Activated T-helper 9 cell treated with anti-CD3 and anti-CD28 coated beads, Interleukin-2, amount 50 U/mL, for 16 hours (primary cell): ENCODE measurements at places on chromosomes 5 and 9.

DNA sequence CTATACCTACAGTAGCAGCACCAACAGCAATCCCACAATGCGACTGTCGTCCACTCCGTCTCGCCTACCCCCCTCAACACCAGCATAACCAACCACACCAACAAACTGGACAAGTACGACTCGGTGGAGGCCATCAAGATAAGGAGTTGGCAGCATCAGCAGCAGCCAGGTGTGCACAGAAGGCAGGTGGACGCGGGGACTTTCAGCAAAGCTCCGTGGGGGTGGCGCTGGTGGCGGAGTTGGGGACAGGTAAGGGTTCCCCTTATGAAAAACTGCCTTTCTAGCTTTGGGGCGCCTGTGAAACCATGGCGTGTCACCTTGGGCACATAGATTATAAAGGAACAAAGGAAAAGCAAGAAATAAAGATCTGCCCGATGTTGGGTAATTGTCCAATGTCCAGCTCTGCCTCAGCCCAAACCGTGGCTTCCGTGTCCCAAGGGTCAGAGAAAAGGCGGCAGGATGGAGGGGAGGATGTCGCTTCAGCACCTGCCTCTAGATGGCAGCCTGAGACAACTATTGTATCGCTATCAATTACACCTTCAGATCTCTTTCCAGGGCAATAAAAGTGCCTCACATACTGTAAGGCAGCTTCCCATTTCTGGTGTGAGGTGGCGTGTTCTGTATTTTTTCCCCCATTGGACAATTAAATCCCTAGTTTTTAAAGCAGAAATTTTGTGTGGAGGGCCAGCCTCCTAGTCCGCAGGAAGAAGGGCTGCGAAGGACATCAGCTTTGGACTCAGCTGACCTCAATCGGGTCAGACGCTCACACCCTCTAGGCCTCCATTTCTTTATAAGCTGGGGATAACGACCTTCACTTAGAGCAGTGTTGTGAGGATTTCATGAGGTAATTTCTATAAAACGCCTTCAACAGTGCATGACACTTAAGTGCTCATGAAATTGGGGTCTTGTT, 58.8 kb downstream of the MTRR start:
- no peak for DNase-seq

DNA sequence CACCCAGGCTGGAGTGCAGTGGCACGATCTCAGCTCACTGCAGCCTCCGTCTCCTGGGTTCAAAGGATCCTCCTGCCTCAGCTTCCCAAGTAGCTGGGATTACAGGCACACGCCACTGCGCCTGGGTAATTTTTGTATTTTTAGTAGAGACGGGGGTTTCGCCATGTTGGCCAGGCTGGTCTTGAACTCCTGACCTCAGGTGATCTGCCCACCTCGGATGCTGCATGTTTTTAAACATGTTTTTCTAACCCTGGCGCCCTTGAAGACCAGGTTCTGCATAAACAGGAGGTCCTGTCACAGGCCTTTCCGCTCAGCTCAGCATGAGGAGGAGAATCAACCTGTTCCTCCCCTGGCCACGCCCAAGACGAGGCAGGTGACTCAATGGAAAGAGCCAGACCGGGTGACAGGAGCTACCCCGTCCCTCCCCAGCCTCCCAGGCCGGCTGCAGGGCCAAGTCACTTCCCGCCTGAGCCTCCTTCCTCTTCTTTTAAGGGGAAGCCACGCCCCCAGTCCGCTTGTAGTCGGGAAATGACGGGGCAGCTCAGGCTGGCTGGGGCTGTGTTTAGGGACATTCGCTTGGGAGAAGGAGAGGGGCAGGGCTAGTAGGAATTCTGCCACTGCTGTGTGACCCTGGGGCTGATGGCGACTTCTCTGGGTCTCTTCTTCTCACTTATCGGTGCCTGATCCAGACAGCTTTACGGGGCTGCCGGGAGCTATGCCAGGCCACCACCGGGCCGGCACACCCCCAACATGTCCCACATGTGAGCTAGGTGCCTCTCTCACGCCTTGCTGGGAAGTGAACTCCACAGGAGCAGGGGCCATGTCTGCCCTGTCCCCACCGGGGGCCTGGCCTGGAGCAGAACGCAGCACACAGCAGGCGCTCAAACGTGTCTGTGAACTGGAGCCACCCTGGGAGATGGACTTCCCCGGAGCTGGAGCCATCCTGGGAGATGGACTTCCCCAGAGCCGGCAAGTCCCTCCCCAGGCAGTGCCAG, 6.1 kb downstream of the NOTCH1 start:
- DNase-seq, result peak; percentile 86

- no peak for DNase-seq
Measured at GRCh38 chr9:112905084-112905483, 14.4 kb upstream of the SLC46A2 start.

DNA sequence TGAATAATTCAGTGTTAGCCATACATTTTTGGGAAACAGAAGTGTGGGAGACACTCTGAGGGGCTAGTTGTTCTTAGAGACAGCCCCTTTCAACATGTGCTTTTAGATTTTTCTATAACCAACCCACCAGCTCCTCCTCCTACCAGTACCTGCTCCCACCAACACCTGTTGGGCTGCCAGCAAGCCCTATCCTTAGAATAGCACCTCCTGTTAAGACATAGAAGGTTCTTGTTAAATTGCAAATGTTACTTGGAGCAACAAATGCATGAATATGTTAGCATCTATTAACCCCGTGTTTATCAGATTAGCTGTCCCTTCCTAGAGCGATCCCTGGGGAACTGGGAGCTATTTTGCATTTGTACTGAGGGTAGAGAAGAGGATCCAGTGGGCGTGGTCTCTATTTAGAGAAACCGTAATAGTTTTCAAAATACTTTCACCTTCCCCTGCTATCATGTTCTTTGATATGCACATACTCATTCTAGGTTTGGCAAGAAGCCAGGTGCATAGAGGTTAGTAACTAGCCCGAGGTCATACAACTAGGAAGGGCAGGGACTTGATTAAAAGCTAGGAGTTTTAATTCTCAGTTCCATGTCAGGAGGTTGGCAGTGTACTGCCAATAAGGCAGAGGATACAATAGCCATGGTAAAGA, 334.4 kb downstream of the KCTD16 start:
- DNase-seq, result no peak

GRCh38 chr9:106878934-106879333, 16.0 kb downstream of the ZNF462 start:
- DNase-seq, result no peak

GRCh38 chr9:107485458-107486043, 4.0 kb downstream of the KLF4 start:
- DNase-seq, result no peak

DNA sequence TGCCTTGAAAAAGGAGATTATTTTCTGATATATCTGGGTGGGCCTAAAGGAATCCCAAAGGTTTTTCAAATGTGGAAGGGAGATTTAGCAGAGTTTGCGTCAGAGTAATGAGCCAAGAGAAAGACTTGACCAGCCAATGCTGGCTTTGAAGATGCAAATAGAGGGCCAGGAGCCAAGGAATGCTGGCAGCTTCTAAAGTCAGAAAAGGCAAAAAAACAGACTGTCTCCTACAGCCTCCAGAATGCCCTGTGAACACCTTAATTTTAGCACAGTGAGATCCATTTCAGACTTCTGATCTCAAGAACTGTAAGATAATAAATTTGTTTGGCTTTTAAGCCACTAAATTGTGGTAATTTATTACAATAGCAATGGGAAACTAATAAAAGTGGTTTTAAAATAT, 122.6 kb upstream of the FREM1 start:
- DNase-seq, result no peak

GRCh38 chr5:99369797-99370593, 441.2 kb upstream of the CHD1 start:
- no peak for DNase-seq

GRCh38 chr5:132235340-132235739, 7.7 kb upstream of the P4HA2 start:
- no peak for DNase-seq

- no peak for DNase-seq
Measured at GRCh38 chr5:87776785-87777184, 364.1 kb upstream of the CCNH start.

DNA sequence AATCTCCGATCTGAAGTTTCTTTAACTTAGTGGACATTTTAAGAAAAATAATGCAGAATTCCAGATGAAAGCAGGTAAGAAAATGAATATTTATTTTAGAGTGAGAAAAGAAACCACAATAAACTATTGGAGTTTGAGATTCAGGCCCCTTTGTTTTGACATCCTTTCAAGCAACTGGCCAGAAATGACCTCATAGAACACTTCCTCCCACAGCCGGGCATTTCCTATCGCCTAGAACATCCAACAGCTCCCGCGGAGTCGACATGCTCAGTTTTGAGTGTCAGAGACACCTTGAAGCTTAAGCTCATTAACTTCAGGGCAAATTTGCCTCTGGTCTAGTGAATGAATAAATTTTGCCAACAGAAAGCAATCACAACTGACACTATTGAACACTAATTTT, 369.2 kb downstream of the TLE4 start:
- DNase-seq, result no peak

GRCh38 chr9:116154334-116154975, 864 bp downstream of the PAPPA start:
- no peak for DNase-seq

GRCh38 chr5:376799-377325, 55.3 kb downstream of the AHRR start:
- no peak for DNase-seq

DNA sequence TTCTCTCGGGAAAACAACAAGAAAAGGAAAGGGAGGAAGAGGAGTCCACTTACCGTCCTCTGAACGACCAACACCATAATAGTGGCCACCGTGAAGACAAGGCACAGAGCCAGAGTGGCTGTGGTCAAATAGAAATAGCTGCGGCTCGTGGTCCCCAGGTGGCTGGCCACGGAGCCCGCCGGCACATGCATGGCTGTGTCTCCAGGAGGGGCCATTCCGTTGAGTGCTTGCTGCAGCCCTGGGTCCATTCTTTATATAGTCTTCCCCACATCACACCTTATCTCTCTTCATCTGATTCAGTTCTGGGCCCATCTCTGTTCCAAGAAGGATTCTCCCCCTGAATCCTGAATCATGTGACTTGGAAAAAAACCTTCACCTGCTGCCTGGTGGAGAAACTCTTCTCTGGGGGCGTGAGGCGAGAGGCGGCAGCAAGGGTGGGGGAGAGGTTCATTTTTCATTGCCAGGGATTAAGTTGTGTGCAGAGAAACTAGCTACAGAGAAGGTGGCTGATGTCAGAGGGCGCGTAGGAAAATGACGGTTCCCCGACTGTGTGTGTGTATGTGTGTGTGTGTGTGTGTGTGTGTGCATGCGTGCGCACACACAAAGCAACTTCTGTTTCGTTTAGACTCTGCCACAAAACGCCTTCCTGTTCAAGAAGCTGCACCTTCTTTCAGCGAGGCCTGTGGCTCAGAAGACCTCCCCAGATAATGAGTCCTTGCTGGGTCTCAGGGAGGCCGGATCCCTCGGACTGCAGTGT, at the start of gene TNFSF8:
TNFSF8 (minus strand) TSS at position 536 of the 757 bp plus-strand sequence; CDS start at position 248, 288 bp downstream.
- DNase-seq, result peak; percentile 69

GRCh38 chr9:68797116-68797515, 92.1 kb downstream of the PIP5K1B start:
- DNase-seq, result no peak

DNA sequence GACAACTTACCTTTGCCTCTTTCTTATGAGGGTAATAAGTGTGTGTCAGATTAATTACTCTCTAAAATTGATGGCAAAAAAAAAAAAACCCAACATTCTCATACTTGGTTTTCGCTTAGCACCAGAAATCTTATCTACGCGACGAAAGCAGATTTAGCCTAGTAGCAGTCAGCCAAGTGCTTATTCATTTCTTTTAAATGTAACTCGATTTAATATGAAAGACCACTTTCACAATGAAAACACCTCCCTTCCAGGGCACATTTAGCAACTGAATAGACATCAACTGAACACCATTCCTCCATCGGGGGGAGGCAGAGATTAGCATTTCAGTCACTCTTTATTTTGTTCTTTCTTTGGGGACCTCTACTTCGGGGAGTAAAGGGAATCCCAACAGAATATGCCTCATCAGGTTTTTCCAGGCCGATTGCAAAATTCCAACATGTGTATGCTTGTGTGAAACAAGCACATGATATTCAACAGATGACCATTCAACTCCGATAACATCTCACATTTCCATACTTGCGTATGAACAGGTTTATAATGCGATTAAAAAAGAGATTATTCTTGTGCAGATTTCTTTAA, 124.1 kb upstream of the RETREG1 start:
- DNase-seq, result no peak

GRCh38 chr5:128539038-128539429, 989 bp upstream of the FBN2 start:
- DNase-seq, result no peak

DNA sequence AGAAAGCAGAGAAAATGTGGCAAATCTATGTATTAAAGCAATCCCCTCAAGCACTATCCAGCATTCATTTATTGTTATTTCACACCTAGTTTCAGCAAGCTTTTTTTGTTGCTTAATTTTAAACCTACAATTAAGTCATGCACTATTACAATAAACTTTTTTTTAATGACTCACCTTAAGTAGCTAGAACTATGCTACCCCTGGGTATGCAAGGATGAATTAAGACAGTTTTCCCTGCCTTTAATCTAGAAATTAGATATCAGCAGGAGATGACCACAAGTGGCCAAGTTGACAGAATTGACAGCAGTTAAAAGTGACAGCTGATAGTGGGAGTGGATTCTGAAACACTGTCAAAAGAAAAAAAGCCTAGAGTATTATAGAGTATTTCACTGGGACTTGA, 20.0 kb downstream of the ITGA1 start:
- DNase-seq, result no peak

- no peak for DNase-seq
Measured at GRCh38 chr9:76756268-76756640, 8.0 kb upstream of the PCA3 start.

DNA sequence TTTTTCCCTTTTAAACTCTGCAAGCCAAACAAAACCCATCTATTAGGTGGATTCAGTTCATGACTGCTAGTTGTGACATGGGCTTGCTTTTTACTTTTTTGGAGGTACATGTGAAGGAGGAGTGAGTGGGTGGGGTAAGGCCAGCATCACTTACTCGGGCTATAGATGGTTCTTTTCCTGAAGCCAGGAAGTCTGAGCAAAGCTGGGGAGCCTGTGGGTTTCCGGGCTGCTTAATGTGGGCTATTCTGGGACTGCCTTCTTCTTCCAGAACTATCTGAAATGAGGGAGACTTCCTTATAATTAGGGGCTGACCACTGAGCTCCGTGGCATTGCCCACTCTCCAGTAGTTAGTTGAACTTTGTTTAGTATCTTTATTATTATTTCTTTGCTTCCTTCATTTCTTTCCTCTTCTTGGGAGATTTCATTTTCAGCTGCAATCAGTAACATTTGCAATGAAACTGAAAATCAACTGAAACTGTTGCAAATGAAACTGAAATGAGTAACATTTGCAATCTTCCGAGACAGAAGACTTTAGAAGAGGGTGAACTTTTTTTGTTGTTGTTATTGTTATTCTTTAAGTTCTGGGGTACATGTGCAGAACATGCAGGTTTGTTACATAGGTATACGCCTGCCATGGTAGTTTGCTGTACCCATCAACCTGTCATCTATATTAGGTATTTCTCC, 204.9 kb downstream of the LRRC70 start:
- DNase-seq, result no peak

GRCh38 chr5:76735762-76736545, 20.0 kb downstream of the F2R start:
- no peak for DNase-seq
